ENCODE measurements at places on chromosomes 1 and 21.

GRCh38 chr1:215539803-215540570 is 27.1 kb upstream of the KCTD3 start:
- DNase-seq, result peak; percentile 42

DNA sequence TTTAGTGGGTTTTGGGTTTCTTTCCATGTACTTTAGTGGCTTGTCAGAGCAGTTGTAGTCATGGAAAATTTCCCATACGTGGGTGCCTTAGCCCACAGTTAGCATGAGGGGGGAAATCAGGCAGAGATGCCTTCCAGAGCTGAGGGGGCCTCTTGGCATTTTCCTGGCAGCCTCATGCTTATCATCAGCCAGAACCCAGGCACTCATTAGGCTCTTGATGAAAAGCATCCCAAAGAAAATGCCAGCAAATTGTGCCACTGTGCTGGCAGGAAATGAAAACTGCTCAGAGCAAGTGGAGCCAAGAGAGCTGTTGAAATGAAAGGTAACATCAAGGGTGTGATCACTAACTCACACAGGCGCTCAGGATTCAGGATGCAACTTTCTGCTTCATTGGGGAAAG is 128.0 kb downstream of the TNNI3K start:
- DNase-seq, result no peak

- no peak for DNase-seq
These were observed 4.1 kb upstream of the PTPN7 start for GRCh38 chr1:202164271-202165037.

- no peak for DNase-seq
These were observed 29.9 kb upstream of the POU3F1 start for GRCh38 chr1:38076455-38076854.

GRCh38 chr1:200899451-200899915 is 4.8 kb downstream of the INAVA start:
- DNase-seq, result no peak

GRCh38 chr1:3664700-3665375 is 12.5 kb downstream of the TP73 start:
- DNase-seq, result no peak
